ENCODE measurements at places on chromosomes 1 and 21.

GRCh38 chr1:58155418-58156123 is 391.0 kb downstream of the OMA1 start:
- H3K4me3 ChIP-seq, result no peak overlapping the region
- H3K36me3 ChIP-seq, result no peaks in the 10 kb centered on the region
- no peaks in the 10 kb centered on the region for H3K4me1 ChIP-seq
- DNase-seq, result no peak
- no peaks in the 10 kb centered on the region for H3K27me3 ChIP-seq

DNA sequence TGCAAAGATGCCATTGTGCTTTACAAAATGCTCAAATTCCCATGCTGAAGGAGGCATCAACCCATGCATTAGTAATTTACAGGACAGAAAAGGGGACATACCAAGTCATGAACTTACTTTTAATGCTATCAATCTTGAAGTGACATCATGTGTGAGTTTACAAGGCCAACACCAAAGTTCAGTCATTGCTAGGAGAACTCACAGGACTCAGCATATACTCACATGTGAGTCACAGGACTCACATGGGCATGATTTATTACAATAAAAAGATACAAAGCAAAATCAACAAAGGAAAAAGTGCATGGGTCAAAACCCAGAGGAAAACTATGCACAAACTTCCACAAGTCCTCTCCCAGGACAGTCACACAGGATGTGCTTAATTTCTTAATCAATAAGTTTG is 1656.0 kb downstream of the MRPL39 start:
- no peak overlapping the region for H3K4me3 ChIP-seq
- DNase-seq, result no peak
- H3K4me1 ChIP-seq, result peaks cover 64% of the 10 kb centered on the region
- no peaks in the 10 kb centered on the region for H3K36me3 ChIP-seq
- H3K27ac ChIP-seq, result peak overlapping the region; percentile 64
- H3K27me3 ChIP-seq, result no peaks in the 10 kb centered on the region

DNA sequence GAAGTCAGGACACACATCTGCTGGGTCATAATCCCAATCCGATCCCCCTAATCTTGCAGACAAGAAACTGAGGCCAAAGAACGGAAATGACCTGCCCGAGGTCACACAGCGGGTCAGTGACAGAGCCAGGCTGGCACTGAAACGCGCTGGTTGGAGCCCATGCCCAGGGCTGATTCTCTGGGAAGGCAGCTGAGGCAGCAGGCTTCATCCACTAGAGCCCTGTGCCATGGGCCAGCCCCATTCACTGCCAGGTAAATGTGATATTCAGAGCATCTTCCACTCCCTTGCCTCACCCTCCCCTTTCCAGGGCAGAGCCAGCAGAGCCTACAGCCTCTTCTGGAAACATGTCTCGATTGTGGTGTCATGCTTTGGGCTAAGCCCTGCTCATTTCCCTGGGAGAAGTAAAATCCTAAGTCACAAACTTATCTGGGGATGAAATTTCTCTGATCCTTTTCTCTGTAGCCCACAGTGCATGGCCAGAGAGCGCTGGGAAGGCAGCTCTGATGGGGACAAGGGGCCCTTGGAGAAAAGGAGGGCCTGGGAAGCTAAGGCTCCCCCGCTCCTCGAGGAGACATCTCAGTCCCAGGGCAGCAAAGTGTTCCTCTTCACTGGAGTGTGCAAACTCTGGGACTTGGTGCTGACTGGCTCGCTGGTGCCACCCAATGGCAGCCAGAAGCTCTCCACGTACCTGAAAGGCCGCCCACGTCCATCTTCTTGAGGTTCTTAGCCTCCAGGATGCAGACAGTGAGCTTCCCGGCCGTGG is 110.4 kb downstream of the SYT2 start:
- H3K27me3 ChIP-seq, result no peaks in the 10 kb centered on the region
- DNase-seq, result no peak
- H3K4me3 ChIP-seq, result no peak overlapping the region
- H3K27ac ChIP-seq, result peak overlapping the region; percentile 10

DNA sequence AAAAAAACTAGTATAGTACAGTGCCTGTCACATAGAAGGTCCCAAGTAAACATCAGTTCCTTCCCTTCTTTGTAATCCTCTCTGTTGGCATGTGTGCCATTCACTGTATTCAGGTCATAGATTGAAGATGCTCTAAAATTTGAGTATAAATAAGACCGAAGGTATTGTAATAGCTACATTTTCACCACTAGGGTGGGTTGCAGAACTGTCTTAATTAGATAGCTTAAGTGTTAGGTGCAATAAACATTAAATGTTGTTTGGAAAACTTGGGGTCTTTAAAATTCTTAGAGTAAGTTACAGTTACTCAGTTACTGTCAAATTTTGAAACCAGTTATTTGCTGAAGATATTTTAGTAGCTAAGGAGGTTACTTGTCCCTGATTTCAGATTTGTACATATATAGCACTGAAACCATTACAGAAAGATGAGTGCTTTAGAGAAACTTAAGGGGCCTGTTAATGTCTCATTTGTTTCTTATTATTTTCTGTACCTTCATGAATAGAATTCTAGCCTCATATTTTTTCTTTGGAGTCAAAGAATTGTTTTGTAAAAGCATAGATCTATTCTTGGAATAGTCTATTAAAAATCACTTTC is 24.3 kb downstream of the PER3 start:
- no peaks in the 10 kb centered on the region for H3K4me1 ChIP-seq
- peaks cover 7% of the 10 kb centered on the region for H3K36me3 ChIP-seq
- H3K4me3 ChIP-seq, result no peak overlapping the region
